ENCODE measurements at places on chromosomes 5 and 9. TPM values are rescaled to one million over a fixed set of nuclear protein-coding genes. Genes with fewer than 3 reads are reported as not detected.
A peak's percentile ranks its signal among the peaks of the same experiment; 100 is the strongest.

ANKRD31 gene
- total RNA-seq, result 0.42 TPM

LHFPL2 gene
- 44.4 TPM for total RNA-seq

ANXA2R gene
- total RNA-seq, result 4.7 TPM

GRCh38 chr5:159512064-159512463, 181.8 kb upstream of the IL12B start:
- DNase-seq, result no peak

- no peak for DNase-seq
These were observed 145.7 kb downstream of the ACER2 start for GRCh38 chr9:19554529-19554928.

ADAMTS12 gene
- total RNA-seq, result 5.9 TPM

TAF11L5 gene
- total RNA-seq, result not detected

GRCh38 chr5:175378444-175379028, 65.4 kb downstream of the DRD1 start:
- DNase-seq, result no peak

DNA sequence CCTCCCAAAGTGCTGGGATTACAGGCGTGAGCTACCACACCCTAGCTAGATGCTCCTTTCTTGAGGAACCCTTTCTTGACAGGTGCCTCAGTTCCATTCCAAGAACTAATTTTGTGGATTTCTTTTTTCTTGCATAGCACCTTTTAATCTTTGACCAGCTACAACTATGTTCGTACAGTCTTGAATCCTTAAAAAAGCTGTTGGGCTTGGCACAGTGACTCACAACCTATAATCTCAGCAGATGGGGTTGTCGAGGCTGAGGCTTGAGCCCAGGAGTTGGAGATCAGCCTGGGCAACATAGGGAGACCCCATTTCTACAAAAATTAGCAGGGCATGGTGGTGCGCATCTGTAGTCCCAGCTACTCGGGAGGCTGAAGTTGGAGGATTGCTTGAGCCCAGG, 1.3 kb upstream of the ZER1 start:
- no peak for DNase-seq

DNA sequence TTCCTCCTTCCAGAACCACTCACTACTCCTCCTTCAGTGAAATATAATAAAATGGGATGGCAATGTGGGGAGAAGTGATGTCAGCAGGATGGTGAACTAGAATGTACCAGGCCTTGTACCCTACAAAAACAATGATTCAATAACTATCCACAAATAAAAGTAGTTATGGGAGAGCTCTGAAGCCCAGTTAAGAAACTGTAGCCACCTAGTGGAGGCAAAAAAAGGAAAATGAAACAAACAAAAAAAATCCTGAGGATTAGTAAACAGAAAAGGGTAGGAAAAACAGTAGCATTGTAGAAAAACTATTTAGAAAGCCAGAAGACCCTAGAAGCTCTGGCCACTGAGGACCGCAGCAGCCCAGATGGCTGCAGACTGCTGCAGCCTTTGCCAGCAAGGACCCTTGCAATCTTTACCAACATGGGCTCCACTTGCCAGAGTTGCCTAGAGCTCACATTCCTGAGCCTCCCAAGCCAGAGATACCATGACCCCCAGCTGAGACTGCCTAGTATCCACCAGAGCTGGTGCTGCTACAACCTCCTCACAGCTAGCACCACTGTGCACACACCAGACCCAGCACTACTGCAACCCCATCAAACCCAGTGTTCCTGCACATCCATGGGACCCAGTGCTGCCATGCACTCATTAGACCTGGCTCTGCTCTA, 259.7 kb upstream of the MSX2 start:
- no peak for DNase-seq

DNA sequence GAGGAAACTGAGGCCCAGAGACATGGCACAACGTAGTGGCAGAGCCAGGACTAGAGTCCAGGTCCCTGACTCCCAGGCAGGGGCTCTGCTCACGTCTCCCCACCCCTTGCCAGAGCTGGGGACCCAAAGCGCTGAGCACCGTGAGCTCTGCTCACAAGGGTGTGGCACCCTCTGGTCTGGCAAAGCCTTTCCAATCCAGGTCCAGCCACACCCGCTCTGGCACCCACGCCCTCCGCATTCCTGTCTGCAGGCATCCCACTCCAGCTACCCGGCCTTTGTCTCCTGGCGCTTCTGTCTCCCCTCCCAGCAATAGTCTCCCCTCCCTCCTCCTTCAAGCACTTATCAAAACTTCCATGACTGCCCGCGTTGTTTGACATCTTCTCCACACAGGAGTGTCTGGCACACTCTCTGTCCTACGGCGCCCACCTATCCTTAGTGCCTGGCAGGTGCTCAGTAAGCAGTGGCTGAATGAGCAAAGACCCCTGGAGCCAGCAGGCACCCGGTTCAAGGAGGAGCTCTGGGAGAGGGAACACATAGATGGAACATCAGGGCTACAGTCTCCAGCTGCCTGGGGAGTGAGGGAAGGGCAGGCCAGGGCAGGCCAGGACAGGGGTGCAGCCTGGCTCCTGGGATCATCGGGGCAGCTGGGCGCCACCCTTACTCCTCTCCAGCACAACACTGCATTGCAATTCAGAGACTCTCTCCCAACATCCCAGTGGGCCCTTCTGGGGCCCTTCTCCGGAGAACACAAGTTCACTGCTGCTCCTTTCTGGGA, 12.0 kb downstream of the HIGD2A start:
- peak; percentile 71 for DNase-seq

DNA sequence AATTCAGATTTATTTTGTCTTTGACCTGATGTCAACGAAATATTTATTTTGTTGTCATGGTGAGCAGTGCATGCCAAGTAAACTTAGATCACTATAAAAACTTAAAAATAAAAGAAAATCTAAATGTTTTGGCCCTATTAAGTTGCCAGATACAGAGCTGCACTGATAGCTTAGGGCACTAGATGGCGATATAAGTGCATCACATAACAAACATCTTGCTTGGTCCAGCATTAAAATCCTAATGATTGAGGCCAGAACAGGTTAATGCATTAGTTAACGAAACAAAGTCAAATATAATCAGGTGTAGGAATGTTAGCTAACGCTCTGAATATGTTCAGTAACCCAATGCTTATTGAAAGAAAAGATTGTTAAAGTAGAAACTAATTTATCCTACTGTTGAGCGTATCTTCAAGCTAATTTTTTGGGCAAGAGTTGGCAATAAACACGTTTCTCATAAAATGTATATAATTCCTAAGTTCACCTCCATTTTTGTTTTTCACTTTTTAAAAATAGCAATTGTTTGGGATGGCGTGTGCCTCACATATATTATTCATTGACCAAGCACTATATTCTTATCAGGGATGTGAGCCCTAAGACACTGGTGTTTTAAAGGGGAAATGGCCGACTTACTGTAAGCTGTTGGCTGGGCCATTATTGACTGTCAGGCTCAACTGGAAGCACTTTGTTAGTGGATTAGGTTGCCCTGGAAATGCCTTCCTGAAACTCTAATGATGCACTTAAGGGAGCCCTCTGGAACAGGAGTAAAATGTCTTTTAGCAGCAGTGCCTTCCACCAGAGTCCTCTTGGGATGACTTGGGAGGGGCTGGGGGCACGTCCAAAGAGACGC, 33.3 kb downstream of the KCTD16 start:
- no peak for DNase-seq

DNA sequence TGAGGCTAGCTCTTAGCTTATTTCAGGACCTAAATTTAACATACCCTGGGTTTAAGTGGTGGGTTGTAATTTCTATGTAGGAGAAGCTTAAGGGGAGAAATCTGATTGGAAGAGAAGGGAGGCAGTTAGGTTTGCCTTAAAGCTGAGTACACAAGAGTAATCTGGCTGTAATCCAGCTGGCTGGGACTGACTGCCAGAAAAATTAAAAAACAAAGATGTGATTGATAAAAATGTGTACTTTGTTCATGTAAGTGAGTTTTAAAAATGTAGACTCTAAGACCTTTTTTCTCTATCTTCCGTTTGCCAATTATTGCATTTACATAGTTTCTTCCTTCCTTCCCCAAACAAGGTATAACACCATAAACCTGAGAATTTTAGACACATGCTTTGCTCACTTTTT, 17.5 kb upstream of the MSMP start:
- no peak for DNase-seq

DNA sequence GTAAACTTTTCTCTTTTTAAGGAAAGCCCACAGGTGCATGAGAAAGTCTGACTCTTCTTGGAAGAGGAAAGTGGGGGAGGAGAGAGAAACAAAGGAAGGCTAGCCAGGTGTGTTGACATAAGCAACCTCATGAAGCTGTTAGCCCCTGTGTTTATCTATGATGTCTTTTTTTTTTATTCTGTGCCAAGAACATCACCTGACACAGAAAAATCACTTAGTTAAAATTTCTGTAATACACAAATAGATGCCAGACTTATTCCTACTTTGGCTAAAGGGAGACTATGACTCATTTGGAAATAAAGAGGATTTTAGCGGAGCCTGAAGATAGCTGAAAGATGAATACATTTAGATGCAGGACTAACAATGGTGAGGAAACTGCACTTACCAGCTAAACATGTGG, 58.3 kb downstream of the BAAT start:
- DNase-seq, result no peak

- DNase-seq, result no peak
These were observed 12.4 kb upstream of the HSDL2 start for GRCh38 chr9:112367465-112367864.

BRD3 gene
- total RNA-seq, result 32.2 TPM

- DNase-seq, result peak; percentile 87
These were observed 158.7 kb upstream of the IER5L start for GRCh38 chr9:129336601-129337331.

DNA sequence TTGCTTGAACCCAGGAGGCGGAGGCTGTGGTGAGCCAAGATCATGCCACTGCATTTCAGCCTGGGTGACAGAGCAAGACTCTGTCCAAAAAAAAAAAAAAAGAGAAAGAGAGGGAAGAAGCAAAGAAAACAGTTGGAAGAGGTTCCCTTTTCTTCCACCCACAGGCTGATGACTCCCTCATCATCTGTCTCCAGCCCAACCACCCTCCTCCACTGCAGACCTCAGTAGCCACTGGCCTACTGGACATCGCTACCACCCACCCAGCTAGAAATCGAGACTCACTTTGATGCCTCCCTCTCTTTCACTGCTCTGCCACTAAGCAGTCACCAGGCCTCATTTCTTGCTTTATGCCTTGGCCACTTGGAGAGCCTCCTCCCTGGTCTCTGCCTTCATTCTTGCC, 71.2 kb downstream of the NIPSNAP3B start:
- no peak for DNase-seq

CEP72 gene
- 2.4 TPM for total RNA-seq

DNA sequence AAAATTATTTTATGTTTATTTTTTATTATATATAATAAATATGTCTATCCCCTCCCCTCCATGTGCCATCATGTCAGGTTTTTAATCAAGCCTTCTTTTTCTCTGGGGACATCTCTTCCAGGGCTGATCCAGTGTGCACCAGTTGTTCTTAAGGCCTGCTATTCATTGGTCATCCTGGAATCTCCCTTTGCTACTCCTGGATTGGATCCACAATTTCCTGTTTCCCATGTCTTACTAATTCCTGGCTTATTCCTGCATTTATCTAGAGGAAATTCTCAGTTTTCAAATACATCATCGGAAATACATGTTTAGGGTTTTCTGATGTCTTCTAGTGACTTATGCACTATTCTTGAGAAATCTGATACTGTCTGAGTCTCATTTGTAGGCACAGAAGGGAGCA, 56.8 kb downstream of the ANGPTL2 start:
- DNase-seq, result no peak

DNA sequence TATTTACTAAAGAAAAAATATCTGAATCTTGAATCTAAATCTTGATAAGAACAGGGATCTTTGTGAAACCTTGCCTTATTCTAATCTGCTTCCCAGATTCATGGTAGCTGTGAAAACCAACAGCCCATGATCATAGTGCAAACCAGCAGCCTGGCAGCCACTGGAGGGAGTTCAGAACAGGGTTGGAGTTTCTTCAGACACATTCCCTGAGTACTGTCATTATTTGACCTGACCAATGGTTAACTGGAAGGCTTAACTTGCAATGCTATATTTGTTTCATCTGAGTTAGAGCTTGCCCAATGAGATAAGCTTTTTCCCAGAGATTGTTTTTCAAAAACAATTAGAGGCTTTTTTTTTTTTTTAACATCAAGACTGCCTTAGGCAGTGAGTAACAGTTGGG, 47.8 kb downstream of the LOX start:
- DNase-seq, result no peak

DNA sequence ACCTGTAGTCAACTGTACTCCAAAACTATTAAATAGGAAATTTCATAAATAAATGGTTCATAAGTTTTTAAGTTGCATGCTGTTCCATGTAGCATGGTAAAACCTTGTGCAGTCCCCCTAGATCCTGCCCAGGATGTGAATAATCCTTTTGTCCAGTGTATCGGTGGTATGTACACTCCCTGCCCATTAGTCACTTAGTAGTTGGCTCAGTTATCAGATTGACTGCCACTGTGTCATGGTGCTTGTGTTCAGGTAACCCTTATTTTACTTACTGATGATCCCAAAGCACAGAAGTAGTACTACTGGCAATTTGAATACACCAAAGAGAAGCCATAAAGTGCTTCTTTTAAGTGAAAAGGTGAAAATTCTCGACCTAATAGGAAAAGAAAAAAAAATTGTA, 134.2 kb downstream of the RNF180 start:
- no peak for DNase-seq

DNA sequence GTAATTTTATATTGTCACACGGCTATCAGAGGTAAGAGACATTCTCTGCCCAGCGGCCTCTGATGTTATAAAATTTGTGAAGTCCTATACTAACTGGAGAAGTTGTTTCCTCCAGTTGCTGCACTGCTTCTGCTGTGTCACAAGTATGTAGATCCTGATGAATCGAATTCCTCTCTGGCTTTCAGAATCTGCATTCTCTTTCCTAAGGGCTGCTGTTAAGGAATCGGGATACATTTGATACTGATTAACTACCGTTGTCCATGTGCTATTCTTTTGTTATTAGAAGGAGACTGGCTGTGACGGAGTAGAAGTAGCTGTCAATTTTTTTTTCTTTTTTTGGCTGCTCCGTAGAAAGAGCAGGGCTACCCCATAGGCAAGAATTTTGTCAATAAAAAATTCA, 81.7 kb upstream of the LRRC70 start:
- no peak for DNase-seq

PLAC8L1 gene
- total RNA-seq, result 0.43 TPM

DNA sequence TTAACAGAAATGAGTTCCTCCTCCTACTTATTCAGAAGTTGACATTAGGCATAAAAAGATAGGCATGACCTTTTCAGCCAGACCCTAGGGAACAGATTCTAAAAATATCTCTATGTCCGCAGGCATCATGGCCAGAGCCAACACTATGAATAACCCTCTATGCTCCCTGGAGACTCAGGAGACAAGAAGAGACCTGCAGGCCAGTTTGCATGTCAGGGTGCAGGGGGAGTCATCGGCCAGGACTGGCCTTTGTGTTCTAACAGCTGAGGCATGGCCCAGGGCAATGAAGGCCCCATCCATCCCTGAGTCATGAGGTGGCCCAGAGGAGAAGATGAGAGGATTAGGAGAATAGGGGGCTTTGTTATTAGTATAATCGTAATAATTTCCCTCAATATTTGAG, 93.8 kb downstream of the TMEM215 start:
- DNase-seq, result no peak

GRCh38 chr5:33848554-33848953, 43.2 kb downstream of the ADAMTS12 start:
- DNase-seq, result no peak
